Cortex of kidney (tissue), 1 donor: ENCODE measurements at places on chromosomes 2 and 18.

- DNase-seq, result no peak
Measured at GRCh38 chr18:70671889-70672565, 383.2 kb downstream of the SOCS6 start.

- DNase-seq, result no peak
Measured at GRCh38 chr2:169001116-169001815, 29.9 kb downstream of the ABCB11 start.

DNA sequence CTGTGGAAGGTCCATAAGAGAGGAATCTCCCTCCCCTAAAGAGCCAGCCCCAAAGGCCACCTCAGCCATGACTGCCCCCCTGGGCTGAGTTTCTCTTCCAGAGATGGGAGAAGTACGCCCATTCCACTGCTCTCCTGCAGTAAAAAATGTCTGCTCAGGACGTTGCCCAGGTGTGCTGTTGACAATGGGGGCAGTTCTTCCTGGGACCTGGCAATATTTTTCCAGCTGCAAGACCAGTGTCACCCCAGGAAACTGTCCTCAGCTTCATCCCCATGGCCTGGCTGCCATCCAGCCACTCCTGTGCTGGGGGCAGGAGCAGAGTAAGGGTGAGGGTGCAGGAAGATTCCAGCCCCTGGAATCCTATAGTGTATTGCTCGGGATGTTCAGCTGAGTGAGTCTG lies 14.3 kb downstream of the CELF4 start:
- no peak for DNase-seq

DNA sequence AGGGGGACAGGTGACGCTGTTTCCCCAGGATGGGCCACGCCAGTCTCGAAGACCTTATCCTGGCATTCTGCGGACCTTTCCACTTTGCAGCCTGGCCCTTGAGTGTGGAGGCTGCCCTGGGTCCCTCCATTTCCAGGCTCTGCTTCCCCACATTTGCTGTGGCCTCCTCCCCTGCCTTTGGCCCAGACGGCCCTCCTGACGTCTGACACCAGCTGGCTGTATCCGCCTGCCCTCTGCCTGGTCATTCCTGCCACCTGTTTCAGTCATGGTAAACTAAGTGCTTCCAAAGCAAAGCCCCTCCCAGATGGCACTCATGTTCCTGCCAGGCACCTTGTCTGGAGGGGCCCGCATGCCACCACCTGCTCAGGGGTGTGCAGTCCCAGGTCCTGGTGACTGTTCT lies 95.1 kb downstream of the ASB1 start:
- DNase-seq, result no peak

GRCh38 chr2:1461507-1462390 lies 48.5 kb downstream of the TPO start:
- no peak for DNase-seq

DNA sequence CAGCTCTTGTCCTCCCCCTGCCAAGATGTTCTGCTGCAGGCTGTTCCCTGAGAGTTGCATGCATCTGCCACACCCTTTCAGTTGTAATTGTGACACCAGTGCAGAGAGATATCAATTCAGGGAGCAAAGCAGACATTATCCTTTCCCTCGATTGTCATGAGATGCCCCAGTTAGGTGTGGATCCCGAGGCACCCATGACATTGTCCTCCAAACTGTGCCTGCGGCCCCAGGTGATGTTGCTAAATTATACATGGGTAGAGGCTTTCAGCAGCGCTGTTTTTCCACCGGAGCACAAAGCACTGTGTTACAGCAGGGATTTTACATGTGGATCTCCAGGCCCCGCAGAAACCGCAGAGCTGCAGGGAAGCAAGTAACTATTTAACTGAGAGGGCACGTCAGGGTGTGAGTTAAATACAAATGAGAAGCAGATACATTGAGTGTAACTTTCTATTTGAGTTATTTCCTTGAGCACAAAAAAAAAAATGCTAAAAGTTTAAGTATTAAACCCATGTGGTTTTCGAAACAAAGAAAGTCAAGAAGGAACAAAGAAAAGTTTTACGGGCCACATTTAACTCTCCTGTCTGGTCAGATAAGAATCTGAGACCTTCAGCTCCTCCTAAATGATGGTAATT lies 90.3 kb upstream of the BCL2L11 start:
- no peak for DNase-seq
